Stimulated activated CD4-positive, alpha-beta T cell treated with anti-CD3 and anti-CD28 coated beads, Interleukin-12 subunit alpha, Interleukin-12 subunit beta, amount 100 ng/mL, for 4 hours (primary cell): ENCODE measurements at places on chromosomes 1 and 21.

GRCh38 chr1:70979881-70980280 lies 67.7 kb downstream of the PTGER3 start:
- DNase-seq = no peak

- peak; percentile 77 for DNase-seq
Observed at GRCh38 chr21:36927719-36928117, 38.8 kb downstream of the HLCS start.

DNA sequence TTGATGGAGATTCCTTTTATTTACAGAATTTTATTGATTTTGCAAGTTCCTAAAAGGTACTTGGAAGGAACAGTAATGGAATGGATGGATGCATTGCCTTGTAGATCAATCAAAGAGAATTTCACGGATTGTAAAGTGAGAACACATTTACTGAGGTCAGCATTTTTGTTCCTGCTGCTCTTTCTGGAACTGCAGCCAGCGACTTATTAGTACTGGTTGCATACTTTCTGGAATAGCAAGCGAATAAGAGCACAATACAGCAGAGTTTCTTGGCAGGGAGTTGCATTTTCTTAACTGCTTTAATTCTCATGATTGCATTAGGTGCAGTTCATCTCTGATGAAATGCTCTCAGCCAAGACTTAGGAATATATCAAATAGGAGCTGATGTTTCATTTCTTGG lies 106.1 kb upstream of the CHODL start:
- no peak for DNase-seq

- DNase-seq = no peak
Observed at GRCh38 chr1:29967261-29967660, 730.9 kb downstream of the PTPRU start.

GRCh38 chr1:22591576-22591975 lies 28.3 kb downstream of the EPHA8 start:
- no peak for DNase-seq

DNA sequence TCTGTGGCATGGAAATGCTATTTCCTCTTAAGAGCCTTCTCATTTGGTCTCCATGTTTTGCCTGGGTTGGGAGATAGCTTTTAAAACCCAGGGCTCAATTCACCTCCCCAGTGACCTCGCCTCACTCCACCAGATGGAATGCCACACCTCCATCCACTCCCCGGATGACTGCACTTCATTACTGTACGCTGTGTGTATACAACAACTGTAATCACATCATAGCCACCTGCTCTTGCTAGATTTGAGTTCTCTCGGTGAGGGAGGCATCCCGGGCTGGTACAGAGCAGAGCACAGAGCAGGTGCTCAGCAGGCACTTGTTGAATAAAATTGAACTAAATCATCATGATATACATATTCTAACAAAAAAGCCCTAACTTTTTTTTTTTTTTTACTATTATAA lies 26.0 kb downstream of the SDE2 start:
- no peak for DNase-seq

GRCh38 chr1:34750610-34751009 lies 4.2 kb upstream of the GJB5 start:
- no peak for DNase-seq

- no peak for DNase-seq
Observed at GRCh38 chr1:116312681-116313069, 60.4 kb upstream of the ATP1A1 start.

DNA sequence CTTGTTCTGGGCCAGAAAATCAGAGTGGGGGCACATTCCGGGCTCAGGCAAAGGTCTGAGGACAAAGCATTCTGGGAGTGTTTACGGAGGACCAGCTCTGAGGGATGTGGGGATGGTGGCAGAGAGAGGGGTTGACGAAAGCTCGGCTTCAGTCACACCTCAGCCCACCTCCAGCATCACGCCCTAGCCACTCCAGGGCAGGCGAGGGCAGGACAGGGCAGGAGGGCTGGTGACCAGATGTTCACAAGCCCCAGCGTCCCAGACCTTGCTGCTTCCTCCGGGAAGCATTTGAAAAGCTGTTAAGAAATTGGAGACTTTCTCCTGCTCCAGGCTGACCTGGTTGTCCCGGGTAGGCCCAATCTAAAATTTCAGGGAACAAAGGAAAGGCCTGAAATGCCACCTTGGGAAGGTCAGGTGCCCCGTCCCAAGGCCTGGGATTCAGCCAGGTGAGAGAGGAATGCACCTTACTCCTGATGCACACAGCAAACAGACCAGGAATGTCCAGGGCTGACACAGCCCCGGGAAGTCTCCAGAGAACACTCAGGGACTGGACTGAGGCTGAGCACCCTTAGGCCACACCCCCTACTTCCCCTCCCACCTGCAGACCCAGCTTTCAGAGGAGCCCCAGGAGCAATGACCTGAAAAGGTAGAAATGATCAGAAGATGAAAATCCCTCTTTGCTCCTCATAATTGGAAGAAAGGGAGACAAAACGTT lies 71.9 kb upstream of the KLHDC7A start:
- DNase-seq = no peak

DNA sequence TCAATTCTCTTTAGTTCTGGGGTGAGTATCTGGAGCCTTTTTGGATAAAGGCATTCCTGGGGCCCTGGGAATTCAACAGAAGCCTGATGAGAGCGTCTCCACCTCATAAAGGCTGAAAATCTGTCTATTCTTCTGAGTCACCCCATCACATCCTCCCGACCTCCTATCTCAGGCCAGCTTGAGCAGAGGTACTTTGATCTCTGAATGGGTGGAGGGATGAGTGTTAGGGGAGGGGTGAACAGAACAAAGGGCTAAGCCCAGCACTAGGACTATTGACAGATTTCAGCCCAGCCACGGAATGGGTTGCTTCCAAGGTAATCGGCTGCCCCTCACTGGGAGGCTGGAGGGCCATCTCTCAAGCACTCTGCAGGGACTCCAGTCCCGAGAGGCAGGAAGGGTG lies 2.5 kb upstream of the MYBPH start:
- no peak for DNase-seq

GRCh38 chr1:13930151-13930550 lies 230.2 kb downstream of the PRDM2 start:
- peak; percentile 10 for DNase-seq

DNA sequence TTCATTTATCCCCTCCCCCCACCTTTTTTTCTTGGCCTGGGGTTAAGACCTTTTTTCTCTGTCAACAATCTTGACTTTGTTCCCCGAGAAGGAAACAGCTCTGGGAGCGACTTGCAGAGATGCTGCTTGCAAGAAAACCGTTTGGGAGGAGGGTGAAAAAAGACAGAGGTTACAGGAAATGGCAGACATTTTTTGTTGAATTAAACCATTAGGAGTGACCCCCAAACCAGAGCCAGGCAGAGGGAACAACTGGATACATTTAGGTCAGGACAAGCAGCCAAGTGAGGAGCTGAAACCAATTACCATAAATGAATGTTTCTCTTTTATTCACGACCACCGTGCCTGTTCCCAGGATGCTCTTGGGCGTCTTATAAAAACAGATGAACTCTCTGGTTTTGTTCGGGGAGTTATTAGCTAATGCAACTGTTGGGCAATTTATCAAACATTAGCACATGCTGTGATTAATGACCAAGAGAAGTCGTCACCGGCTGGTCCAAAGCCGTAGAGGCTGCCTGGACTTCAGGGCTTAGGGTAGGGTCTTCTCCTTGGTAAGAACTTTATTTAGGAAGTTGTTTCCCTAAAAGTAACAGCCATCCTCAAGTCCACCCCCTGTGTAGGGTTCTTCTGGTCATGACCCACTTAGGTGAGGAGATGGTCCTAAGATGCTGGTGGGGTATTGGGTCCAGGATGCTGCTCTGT lies 141.0 kb downstream of the FOXD2 start:
- no peak for DNase-seq

DNA sequence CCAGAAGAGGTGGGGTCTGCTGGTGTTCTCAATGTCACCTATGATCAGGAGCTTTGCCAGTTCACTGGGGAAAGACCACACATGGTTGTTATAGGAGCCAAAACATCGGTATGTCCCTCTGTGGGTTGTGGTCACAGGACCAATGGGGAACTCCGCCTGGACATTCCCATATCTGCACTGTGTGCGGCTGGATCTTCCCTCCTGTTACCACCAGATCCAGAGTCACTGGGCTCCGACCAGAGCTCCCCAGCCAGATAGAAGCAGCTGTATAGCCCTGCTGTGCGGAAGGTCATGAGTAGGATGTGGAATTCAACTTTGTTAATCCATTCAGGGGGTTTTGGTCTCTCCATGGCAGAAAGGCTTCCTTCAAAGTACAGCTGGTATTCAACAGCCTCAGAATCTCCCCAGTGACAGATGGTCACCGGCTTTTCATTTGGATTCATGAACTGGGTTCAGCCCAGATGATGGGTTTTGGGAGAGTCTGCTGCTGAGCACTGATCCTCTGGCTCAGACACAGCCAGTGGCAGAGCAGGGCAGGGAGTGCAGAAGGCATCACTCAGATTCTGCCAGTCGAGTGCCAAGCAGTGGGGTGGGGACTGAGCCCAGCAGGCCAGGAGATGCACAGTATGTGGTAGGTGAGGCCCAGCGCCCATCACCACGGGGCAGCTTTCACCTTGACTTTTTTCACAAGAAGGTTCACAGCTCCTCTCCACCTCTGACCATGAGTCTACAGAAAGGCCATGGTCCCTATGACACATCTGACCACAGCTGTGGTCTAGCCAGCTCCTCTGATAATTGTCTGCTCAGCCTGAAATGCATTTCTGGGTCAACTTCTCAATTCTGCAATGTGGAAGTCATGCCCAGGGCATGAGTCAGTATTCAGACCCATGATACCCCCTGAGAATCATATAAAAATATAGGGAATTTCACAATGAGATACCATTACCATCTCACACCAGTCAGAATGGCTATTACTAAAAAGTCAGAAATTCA lies 2.9 kb upstream of the SHCBP1L start:
- no peak for DNase-seq

DNA sequence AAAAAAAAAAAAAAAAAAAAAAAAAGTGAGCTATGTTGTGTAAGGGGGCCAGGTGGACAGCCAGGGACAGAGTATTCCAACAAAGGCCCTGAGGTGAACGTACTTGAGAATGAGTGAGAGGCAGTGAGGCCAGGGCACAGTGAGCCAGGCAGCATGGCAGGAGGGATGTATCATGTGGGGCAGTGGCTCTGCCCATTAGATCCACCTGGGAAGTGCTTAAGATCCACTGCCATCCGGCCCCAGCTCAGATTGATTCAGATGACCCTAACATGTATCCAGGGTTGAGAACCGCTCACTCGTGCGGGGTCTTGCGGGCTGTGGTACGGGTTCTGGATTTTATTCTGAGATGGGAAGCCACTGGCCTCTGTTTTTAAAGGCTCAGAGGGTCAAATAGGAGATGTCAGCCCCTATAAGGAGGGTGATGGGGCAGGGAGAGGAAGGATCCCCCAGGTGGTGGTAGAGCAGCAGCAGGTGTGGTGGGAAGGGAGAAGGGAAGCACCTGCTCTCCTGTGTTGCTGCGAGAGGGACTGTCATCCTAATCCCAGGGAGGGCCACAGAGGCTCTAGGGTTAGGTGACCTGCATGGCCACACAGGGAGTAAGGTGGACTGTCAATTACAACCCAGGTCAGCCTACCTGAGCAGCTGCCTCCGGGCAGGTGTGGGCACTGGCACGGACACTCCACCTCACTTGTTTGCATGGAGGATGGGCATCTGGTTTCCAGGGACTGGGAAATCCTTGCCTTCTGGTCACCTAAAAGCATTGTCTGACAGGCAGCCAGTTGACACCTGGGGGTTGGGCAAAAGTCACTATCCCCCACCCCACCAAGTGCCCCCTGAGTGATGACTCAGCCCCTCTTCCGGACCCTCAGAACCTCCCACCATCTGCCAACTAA lies 31.6 kb downstream of the CDK18 start:
- DNase-seq = no peak
